NCI-H460 (cell line): ENCODE measurements at places on chromosomes 12 and 14.

- DNase-seq: no peak
These were observed 822 bp upstream of the POU6F1 start for GRCh38 chr12:51218607-51219161.

DNA sequence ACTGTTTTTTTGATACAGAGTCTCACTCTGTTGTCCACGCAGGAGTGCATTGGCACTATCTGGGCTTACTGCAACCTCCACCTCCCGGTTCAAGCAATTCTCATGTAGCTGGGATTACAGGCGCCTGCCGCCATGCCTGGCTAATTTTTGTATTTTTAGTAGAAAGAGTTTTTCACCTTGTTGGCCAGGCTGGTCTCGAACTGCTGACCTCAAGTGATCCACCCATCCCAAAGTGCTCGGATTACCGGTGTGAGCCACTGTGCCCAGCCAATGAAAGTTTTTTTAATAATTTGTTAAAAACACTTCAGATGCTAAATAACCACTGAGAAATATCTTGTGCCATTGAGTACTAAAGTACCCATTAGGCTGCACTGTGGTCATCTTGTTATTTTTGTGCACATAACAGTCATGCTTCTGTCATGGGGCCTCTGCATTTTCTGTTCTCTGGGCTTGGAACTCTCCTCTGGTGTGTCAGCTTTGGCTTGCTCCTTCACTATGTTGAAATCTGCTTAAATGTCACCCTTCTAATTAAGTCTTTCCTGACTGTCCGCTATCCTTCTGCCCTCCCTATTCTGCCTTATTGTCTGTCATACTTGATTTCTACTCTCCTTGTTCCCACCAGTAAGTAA is 105.1 kb downstream of the KTN1 start:
- no peak for DNase-seq

DNA sequence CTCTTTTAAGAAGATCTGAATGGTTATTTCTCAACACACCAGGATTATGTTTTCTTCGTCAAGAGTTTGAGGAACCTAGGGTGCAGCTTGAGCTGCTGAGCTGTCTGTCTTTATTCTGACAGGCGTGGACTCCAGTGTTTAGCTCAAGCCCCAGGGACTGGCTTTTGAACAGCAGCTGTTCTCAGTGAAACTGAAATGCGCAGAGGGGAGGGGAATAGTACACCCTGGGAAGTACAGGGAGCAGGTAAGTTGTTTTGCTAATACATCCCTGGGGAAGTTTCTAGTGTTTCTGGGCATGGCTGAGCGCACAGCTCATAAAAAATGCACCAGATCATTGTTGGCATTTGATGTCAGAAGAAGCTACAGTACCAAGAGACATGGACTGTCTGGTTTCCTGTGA is 659.8 kb downstream of the DIO2 start:
- no peak for DNase-seq

- no peak for DNase-seq
These were observed 11.7 kb downstream of the PRPF40B start for GRCh38 chr12:49635036-49635435.

DNA sequence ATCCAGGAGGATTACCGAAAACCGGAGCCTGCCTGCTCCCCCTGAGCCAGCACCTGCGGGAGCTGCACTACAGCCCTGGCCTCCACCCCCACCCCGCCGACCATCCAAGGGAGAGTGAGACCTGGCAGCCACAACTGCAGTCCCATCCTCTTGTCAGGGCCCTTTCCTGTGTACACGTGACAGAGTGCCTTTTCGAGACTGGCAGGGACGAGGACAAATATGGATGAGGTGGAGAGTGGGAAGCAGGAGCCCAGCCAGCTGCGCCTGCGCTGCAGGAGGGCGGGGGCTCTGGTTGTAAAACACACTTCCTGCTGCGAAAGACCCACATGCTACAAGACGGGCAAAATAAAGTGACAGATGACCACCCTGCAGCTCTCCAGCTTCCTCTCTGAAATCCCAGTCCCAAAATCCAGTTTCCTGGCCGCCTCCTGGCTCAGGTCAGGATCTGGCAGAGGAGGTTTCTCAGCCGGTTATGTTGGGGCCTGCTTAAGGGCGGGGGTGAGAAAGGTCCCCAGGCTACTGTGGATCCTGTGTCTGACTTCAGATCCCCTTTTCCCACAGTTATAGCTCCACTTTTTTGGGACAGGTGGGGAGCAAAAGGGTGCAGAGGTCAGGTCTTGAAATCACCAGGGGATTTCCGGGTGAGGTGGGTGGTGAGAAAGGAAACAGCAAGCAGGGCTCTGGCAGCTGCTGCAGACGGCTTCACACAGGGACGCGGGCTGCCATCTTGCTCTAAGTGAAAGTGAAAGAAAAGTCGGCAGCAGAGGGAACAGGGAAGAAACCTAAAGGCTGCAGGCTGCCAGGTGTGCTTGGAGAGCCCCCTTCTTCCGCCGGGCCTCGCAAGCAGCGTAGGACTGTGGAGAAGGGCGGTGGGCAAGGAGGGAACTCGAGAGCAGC is at the start of gene TAPBPL:
Gene TAPBPL (plus strand): TSS at position 695 of the 897 bp plus-strand sequence. CDS start 207 bp downstream, outside the sequence.
- peak; percentile 51 for DNase-seq

DNA sequence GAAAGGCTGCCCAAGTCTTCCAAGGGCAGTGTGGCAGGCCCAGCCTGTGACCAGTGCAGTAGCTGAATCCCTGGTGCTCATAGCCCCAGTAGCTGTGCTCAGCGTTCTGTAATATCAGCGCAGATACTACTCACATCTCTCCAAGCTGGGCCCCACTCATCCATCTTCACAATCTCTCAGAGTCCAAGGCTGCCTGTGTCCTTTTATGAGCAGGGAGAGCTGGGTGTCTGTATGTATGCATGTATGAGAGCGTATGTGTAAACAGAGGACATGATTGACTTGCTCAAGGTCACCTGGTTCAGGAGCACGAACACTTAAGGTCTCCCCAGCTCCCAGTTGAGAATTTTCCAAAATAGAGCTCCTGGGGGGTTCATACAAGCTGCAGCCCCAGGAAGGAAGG is 5.4 kb downstream of the AQP6 start:
- no peak for DNase-seq

DNA sequence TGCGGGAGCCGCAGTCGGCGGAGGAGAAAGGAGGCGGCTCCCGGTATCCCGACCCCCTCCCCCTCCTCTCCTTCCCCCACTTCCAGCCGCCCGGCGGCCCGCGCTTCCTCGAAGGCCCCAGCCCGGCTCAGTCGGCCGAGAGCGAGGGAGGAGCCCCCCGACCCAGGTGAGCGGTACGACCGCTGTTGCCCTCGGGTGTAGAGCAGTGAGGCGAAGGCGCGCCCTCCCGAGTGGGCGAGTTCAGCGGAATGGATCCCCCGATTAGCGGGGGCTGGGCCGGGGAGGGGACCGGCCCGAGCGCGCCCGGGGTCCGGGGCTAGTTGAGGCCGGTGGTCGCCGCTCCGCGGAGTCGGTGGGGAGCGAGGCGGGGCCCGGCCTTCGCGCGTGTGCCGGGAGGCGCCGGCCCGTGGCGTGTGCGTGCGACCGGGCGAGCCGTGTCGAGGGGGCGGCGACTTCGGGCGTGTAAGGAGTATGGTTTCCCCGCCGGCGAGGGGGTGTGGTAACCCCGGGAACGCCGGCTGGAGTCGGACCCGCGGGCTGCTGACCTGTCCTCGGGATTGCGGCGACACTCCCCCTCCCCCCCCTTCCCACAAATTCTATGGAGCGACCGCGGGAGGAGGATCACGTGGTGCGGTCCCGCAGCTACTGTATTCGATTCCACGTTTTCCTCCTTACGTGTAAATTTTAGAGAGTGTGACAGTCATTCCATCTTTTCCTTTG is 501 bp downstream of the RIMKLB start:
- DNase-seq: no peak

DNA sequence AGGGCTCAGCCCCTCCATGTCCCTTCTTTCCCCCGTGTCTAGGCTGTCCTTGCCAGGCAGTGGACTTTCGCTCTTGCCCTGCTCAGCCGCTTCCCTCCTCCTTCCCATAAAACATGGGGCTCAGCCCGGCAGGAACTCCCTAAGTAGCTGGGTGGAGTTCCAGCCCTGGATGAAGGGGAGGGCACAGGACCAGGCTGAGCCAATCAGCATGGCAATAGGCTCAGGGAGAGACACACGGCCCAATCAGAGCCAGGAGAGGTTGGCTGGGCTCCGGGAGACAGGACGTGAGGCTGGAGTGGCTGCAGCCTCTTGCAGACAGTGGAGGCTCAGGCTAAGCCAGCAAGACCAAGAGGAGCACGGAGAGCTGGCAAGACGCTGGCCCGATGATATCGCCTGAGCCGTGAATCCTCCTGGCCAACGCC is 54.3 kb downstream of the GALNT9 start:
- DNase-seq: peak; percentile 66

- DNase-seq: peak; percentile 50
These were observed 120.1 kb upstream of the MAX start for GRCh38 chr14:65222440-65222858.

GRCh38 chr12:70936203-70936813 is 15.8 kb upstream of the PTPRR start:
- no peak for DNase-seq

- peak; percentile 51 for DNase-seq
These were observed 121.7 kb downstream of the RALGAPA1 start for GRCh38 chr14:35687335-35687939.

GRCh38 chr12:132174015-132174838 is 30.0 kb downstream of the NOC4L start:
- no peak for DNase-seq

- no peak for DNase-seq
These were observed 3.4 kb downstream of the PNP start for GRCh38 chr14:20472536-20473169.

DNA sequence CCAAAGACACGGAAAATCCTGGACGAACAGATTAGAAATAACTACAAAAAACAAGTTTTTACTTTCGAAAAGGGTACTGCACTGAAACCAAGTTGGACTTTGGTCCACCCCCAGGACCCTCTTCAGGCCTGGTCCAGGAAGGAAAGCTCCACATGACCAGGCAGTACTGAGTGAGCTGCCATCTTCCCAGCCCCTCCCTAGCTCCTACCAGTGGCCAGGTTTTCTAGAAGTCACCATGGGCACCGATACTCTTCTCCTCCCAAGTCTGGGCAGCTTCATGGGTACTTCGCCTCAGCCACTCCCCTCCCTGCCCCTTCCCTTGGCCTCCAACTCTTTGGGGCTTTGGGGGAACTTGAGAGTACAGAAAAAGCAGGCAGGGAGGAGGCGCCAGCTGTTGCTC is 6.6 kb downstream of the VAMP1 start:
- DNase-seq: no peak

DNA sequence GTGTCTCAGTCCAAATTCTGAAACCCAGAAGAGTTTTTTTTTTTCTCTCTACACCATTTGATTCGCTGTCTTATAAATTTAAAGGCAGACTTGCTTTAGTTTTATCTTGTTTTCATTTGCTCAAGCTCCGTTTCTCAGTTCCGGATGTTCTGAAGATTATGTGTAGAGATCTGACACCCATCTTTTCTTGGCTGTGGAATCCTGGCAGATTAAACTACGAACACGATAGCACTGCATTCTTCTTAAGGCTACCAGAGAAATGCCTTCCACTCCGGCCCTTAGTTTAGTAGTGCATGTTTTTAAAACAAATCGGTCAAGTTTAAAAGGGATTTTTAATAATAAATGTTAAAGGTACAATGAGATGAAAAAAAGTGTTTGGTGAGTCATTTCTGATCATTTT is 106.4 kb downstream of the LMO3 start:
- DNase-seq: no peak

DNA sequence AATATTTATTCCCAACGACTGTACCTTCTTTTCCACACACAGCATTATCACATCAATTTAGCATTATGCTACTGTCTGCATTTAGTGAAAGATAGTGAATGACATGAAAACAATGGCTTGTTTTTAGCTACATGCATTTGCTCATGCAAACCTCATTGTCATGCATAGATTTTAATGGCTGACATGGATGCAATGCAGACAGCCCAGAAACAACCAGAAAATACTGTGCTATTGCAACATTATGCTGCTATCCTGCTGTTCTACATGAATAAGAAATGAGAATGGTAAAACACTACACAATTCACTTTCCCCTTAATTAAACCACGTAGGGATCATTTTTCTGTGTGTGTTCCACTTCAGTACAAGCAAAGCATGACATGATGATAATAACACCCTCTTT is 90.8 kb downstream of the LIN7A start:
- no peak for DNase-seq

DNA sequence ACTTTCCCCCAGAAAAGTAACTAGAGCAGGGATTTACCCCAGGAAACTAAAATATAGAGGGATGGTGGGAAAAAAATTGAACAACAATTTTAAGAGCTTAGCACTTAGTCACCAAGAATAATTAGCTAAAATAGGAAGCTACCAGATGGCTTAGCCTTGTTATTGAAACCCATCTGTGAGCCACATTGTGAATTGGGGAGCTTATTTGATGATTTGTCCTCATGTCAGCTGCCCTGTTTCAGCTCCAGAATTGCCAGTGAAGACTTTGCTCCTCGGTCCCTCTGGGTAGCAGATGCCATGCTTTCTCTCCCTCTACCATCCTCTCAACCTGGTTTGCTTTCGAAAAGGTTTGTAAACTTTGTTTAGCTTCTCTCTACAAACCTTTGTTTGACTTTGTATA is 67.7 kb upstream of the PTHLH start:
- no peak for DNase-seq

DNA sequence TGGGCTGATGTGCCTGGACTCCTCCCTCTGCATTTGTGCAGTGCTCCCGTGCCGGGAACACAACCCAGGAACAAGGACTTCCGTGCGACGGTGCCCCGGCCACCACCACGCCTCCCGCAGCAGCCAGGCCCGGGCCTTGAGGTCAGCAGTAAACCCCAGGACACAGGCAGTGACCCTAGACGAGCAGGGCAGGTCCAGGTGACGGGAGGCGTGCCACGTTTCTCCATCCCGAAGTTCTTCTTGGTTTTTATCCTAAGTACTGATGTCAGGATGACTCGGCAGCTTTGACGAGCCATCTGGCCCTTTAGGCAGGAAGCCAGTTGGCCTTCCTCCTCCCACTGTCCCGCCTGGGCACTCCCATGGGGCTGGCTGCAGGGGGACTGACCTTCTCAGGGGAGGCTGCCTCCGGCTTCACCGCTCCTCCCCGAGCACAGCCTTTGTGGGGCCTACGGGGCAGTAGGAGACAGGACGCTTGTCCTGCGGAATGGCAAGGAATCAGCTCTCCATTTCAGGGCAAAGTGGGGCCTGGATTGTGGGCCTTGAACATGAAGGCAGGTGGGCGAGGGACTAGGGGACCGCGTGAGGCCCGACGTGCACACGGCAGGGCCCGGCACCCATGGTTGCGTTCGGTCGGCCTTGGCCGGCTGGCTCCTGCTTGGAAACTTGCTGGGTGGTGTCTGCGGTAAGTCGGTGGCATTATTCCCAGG is 94.1 kb downstream of the FBXL14 start:
- peak; percentile 99 for DNase-seq

DNA sequence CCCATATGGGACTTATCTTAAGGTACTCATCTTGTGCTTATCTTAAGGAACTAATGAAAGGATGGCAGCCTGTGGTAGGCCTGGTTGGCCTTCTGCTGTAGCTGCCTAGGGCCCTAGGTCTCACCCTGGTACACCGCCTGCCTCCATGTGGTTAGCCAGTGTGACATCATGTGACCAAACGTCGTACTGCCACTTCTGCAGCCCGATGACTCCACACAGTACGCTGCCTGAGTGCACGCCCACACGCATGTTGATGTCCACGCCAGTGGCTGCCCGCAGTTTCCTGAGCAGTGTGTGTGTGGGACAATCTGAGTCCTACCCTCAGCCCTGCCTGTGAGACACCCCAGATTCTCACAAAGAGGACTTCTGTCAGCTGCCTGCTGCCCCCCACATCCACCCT is 5.1 kb downstream of the ADCY4 start:
- DNase-seq: no peak
